ENCODE measurements at places on chromosomes 11 and 22.

- no peak for DNase-seq
Measured at GRCh38 chr11:128590587-128590986, 3.2 kb upstream of the ETS1 start.

DNA sequence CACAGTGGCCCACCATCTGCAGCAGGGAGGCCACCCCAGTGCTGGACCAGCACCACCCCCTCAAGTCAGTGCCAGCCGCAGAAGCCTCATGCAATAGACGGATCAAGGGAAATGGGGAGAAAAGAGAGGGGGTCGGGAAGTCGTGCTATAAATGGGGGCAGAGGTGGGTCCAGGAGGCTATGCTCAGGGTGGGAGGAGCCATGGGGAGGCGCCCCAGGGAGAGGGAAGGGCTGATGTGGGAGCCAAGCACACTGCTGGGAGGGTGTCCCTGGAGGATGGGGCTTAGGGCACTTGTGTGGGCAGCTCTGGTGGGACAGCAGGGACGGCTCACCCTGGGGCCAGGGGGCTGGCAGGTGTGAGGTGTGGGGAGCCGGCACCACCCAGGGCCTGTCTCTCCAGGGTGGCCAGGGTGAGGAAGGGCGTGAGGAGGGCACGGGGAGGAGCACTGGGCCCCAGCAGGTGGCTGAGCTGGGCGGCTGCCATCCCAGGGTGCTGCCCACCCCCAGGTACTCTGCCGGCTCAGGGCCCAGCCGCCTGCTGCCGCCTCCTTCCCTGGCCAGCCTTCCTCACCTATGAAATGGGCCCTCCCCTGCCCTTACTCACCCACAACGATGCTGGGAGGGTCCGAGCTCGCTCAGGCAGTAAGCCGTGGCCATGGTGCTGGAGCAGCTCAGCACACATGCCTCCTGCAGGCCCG lies 18.0 kb downstream of the PHLDA2 start:
- no peak for DNase-seq

GRCh38 chr11:11558826-11559225 lies 63.0 kb downstream of the GALNT18 start:
- no peak for DNase-seq

DNA sequence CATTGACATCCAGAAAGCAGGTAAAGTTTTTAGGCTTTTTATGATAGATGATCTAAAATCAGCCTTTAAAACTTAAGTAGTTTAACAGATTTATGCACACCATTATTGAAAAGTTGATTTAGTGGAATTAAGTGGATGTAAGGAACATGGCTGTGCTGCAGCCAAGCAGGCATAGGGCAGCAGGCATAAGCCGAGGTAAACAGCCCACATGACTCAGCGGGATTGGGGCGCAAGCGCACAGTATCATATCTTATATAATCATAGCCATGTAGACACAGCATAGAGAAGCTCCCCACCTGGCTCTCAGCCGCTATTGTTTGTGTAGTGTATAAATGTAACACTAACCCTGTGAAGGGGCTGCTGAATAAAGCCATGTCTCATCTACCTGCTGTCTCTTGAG lies 157.5 kb downstream of the WNT11 start:
- no peak for DNase-seq

DNA sequence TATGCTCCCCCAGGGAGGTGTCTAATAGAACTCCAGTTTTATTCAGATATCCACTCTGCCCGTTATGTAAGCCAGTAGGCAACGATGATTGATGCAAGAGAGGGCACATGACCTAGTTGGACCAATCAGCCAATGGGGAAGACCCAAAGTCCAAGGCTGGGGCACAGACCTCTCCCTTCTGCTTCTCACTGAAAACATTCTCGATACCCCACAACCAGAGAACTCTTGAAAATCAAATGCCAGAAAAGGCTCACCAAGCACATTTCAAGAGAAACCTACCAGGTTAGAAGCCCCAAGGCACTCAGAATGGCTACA lies 7.4 kb downstream of the HIRA start:
- DNase-seq = no peak

- DNase-seq = no peak
Measured at GRCh38 chr11:10943968-10944367, 86.1 kb upstream of the ZBED5 start.

GRCh38 chr11:69086152-69087132 lies 37.7 kb downstream of the TPCN2 start:
- DNase-seq = no peak

- DNase-seq = no peak
Measured at GRCh38 chr11:80860632-80861031, 1419.8 kb upstream of the TENM4 start.

- no peak for DNase-seq
Measured at GRCh38 chr11:17328871-17329494, 22.6 kb upstream of the NCR3LG1 start.

DNA sequence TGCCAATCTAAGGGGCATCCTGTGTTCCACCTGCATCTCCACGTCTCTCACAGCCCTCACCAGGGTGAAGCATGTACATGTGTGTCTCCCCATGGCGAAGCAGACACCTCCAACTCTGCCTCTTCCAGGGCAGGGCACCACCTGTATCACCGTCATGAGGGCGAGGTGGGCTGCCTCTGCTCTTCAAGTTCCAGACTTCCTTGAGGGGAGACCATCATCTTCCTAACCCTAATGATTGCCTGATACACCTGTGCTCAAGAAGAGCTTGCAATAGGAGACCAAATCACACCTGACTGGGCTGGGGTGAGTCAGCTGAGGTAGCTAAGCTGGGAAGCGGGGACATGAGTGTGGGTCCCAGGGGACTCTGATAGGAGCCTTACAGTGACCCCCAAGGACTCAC lies 43.7 kb downstream of the GAB4 start:
- no peak for DNase-seq

All from anterior cingulate cortex (tissue), 58 donors.